ENCODE measurements at places on chromosomes 5 and 9.

- DNase-seq = no peak
- no peaks in the 10 kb centered on the region for H3K36me3 ChIP-seq
- H3K27me3 ChIP-seq = no peaks in the 10 kb centered on the region
- H3K4me3 ChIP-seq = no peak overlapping the region
- H3K4me1 ChIP-seq = peaks cover 8% of the 10 kb centered on the region
- no peak overlapping the region for H3K27ac ChIP-seq
Measured at GRCh38 chr5:1387059-1387755, 42.3 kb upstream of the CLPTM1L start.

DNA sequence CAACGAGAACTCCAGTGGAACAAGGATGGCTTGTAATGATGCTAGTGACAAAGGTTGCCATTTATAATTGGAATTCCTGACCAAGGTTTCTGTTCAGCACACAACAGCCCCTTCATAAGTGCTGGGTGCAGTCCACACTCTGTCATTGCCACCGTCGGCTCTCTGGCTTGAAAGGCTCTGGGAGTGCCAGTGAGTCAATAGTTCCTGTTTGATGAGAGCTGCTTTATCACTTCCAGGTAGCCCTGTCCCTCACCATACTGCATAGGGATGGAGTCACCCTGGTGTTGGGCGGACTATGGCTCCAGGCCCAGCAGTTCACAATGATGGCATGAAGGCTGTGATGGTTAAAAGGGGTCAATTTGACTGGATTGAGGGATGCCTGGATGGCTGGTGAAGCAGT, 34.6 kb upstream of the SEMA4D start:
- H3K4me3 ChIP-seq = no peak overlapping the region
- H3K27me3 ChIP-seq = no peaks in the 10 kb centered on the region
- no peak for DNase-seq
- H3K4me1 ChIP-seq = peaks cover 20% of the 10 kb centered on the region

- H3K36me3 ChIP-seq = no peaks in the 10 kb centered on the region
- H3K4me3 ChIP-seq = no peak overlapping the region
- no peak overlapping the region for H3K27ac ChIP-seq
- no peaks in the 10 kb centered on the region for H3K4me1 ChIP-seq
- DNase-seq = no peak
Measured at GRCh38 chr5:76202182-76202581, 119.0 kb downstream of the SV2C start.

GRCh38 chr5:120604884-120605283, 140.8 kb downstream of the PRR16 start:
- H3K4me1 ChIP-seq = no peaks in the 10 kb centered on the region
- no peaks in the 10 kb centered on the region for H3K36me3 ChIP-seq
- DNase-seq = no peak
- no peaks in the 10 kb centered on the region for H3K27me3 ChIP-seq

DNA sequence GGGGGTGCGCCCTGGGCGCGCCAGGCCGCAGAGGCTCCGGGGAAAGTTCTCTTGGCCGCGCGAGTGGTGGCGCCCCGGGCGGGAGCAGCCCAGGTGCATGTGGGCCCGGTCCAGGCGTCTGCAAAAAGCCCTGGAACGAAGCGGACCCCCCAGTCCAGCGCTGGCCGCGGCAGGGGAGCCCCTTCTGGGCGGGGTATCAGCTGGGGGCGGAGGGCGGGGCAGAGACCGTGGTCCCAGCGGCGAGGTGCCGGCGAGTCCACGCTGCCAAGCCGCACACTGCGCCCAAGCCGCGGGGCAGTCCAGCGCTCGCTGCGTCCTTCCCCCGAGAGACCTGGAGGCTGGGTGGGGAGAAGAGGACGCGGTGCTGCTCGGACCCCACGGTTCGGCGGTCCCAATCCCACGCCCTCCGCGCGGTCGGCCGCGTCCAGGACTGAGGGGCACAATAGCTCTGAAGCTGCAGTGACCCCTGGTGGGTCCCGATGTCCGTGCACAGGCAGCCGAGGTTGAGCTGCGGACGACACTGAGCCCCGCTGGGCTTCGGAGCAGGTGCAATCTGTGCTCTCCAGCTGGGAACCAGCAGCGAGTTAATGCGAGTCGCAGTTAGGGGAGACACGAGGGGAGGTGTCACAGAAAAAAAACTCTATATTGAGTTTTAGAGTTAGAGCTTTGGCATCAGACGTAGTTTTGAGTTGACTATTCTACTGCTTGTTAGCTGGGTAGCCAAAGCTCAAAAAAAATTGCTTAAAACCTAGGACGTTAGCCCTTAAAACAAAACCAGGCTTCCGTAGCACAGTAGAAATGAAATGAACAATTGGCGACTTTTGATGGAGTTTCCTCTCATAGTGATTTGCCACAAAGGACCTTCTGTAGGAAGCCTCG, 1.1 kb upstream of the EPB41L4A start:
- no peaks in the 10 kb centered on the region for H3K36me3 ChIP-seq
- peak overlapping the region; percentile 62 for H3K4me3 ChIP-seq
- no peaks in the 10 kb centered on the region for H3K27me3 ChIP-seq
- H3K27ac ChIP-seq = no peak overlapping the region
- no peaks in the 10 kb centered on the region for H3K4me1 ChIP-seq
